D341Med (cell line): ENCODE measurements at places on chromosomes 12 and 14.
A peak's percentile ranks its signal among the peaks of the same experiment; 100 is the strongest.

GRCh38 chr12:46005151-46005797 lies 14.9 kb upstream of the SCAF11 start:
- DNase-seq, result no peak

GRCh38 chr12:115700896-115701465 lies 576.5 kb downstream of the MED13L start:
- DNase-seq, result no peak

- DNase-seq, result no peak
Measured at GRCh38 chr12:132411457-132411856, 78.5 kb upstream of the FBRSL1 start.

DNA sequence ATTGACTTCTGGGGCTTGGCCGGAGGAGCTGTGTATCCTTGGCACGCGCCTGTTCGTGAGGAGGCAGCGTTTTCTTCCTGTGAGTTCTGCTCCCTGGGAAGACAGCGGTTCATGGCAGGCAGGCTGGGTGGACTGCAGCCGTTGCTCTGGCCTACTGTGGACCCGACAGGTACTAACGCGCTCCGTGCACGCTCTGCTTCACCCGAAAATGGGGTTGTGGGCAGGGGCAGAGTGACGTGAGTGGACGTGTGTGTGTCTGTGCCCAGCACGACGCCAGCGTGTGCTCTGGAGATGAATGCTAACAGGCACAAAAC lies 179.1 kb downstream of the KIF26A start:
- DNase-seq, result no peak

DNA sequence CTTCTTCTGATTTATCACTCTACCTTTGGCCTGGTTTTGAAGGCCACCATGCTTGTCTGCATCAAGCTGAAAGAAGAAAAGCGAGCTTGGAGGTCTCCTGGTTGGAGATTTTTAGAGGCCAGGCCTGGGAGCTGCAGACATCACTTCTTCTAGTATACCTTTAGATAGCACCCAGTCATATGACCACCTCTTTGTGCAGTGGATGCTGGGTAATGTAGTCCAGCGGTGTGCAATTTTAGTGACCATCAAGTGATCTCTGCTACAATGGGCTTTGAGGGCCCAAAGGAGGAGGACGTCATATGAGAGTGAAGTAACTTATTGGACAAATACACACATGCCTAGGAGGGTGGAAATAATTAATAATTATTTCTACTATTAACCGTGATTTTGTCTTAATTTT lies 15.2 kb upstream of the WNT5B start:
- no peak for DNase-seq

DNA sequence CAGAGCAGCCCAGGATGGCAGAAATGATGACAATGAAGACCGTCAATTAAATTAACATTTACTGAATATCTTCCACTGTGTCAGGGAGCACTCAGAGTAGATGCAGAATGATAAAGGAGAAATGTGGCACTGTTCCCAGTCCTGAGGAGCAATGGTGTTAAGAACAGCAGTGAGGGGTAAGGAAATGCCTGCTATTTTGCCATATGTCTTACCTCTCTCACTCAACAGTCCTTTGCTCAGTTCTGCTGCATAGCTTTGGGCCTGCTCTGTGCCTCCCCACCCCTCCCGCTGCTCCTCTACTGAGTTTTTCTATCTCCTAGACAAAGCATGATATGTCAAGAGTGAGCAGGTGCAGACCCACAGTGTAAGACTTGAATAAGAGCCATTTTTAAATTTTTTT lies 318.8 kb downstream of the NAV3 start:
- DNase-seq, result no peak

DNA sequence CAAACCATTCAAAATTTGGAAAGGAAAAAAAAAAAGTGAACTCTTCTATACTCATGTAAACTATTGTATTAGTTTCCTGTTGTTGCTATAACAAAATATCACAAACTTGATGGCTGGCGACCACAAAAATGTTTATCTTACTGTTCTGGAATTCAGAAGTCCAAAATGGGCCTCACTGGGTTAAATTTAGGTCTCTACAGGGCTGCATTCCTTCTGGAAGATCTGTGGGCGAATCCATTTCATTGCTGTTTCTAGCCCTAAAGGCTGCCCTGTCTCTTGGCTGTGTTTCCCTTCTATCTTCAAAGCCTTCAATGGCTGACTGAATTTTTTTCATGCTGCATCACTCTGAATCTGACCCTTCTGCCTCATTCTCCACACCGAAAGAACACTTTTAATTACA lies 105.1 kb upstream of the NAV3 start:
- no peak for DNase-seq

DNA sequence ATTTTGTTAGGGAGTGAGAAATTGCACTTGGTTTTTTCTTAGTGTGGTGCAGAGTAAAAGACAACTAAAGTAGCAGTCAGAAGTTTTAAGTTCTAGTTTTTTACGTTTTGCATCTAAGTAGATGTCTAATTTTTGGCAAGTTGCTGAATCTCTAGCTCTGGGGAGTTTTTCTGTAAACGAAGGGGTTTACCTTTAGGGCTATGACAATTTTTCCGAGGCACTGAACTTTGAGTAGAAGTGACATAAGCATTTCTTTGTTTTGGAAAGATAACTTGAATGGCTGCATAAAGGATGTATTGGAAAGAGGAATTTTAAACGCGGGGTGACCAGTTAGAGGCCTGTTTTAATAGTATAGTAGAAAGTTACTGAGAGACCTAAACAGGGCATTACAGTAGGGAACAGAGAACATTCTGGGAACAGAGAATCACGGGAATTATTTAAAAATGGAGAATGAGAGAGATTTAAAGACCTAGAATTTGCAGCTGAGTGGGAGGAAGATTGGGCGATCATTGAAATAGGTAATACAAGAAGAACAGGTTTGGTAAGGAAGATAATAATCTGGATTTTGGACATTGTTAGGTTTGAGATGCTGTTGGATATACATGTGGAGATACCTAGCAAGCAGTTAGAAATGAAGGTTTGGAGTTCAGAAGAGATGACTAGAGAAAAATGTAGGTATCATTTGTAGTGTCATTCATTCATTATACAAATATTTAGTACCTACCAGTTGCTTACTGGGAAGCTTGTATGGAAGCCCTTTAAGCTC lies 1.2 kb downstream of the ZNF410 start:
- no peak for DNase-seq

GRCh38 chr12:115947696-115948062 lies 329.8 kb downstream of the MED13L start:
- no peak for DNase-seq

GRCh38 chr12:49823350-49823749 lies 4.9 kb downstream of the NCKAP5L start:
- DNase-seq, result no peak

GRCh38 chr14:77979171-77979570 lies 179.3 kb downstream of the ADCK1 start:
- no peak for DNase-seq

GRCh38 chr14:81176241-81176640 lies 44.5 kb downstream of the GTF2A1 start:
- DNase-seq, result no peak

GRCh38 chr14:86790408-86791364 lies 1202.3 kb downstream of the GALC start:
- no peak for DNase-seq

DNA sequence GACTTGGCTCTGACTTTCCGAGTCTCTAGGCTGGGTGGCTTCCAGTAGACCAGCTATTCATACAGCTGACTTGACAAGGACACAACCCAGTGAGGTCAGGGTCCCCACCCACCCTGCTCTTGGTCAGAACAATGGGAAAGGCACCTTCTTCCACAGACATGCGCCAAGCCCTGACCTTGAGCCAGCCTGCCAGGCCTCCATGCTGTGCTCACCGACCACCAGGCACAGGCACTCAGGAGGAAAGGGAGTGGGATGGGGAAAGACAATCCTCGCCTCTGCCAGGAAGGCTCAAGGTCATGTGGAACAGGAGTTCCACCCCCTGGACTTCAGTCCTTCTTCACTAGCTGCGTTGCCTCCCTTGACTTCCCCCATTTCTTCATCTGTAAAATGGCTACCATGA lies 31.4 kb downstream of the GALNT16 start:
- DNase-seq, result no peak

DNA sequence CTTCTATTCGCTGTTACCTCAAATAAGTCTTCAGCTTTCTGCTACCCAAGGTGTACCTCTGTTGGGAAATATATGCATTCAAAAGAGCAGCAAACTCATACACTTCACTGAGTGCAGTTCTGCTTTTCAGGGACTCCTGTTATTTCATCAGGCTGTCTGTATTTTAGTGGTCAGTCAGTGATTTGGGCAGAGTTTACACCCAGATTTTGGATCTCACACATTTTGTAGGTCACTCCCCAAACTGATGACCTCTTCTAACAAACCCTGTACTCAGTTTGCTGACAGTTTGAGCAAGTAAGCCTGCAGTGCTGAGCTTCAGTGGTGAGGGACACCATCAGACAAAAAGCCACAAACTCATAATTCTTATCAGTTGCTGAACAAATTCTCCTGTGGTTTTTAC lies 8.2 kb upstream of the WASHC4 start:
- no peak for DNase-seq

GRCh38 chr12:16437281-16437816 lies 89.9 kb downstream of the MGST1 start:
- DNase-seq, result peak; percentile 21

GRCh38 chr14:98203421-98203820 lies 1068.6 kb downstream of the BCL11B start:
- DNase-seq, result no peak

- no peak for DNase-seq
Measured at GRCh38 chr12:53935383-53936341, 3.0 kb upstream of the HOXC13 start.

- no peak for DNase-seq
Measured at GRCh38 chr12:97151481-97151880, 244.4 kb downstream of the NEDD1 start.

DNA sequence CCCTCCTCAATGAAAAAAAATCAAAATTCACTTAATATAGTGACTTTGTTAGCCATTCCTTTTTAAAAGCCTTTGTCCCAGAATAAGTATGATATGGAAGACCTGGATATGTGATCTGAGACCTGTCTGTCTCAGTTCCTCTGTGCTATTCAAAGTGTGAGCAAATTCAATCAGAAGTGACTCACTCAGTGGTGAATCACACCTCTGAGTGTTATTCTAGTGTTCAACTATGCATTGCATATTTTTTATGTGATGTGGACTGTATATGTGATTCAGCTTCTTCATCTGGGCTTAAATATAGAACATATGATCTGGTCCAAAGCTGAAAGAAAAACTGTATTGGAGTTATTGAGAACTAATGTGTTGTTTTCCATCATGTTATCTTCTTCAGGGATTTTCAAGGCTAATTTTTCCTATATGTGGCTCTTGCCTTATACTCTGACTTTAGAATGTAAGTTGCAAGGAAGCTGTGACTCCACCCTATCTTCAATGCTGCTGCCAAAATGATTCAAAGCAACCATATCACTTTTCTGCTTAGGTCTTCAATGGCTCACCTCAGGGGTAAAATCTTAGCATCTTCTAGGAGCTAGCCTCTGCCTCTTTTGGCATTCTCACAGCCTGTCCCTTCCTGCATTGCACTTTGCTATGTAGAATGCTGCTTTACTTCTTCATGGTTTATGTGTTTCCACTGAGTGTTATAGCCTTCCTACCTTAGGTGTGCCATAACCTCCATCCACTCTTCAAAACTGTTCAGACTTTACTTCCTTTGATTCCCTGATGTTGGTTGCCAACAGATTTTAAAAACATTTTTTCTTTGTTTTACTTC lies 169.8 kb downstream of the OTOGL start:
- no peak for DNase-seq

DNA sequence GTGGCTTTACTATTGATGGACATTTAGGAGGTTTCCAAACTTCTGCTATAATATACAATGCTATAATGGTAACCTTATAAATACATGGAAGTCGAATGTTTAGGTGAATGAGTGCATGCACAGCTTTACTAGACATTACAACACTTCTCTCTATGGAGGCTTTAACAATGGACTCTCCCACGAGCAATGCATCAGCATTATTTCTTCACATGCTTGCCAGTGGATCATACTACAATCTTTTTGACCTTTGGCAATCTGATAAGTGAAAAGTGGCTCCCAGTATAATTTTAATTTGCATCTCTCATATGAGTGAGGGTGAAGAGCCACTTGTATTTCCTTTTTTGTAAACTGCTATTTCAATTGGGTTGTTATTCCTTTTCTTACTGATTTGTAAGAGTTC lies 18.2 kb downstream of the RDH12 start:
- no peak for DNase-seq

- DNase-seq, result no peak
Measured at GRCh38 chr12:77001276-77001675, 64.1 kb downstream of the E2F7 start.

- no peak for DNase-seq
Measured at GRCh38 chr12:88242571-88242925, 100.4 kb downstream of the TMTC3 start.

- DNase-seq, result no peak
Measured at GRCh38 chr12:55842681-55843429, at the start of gene MMP19. MMP19 (minus strand) TSS chr12:55842936; CDS start chr12:55842830, 106 bp downstream.

DNA sequence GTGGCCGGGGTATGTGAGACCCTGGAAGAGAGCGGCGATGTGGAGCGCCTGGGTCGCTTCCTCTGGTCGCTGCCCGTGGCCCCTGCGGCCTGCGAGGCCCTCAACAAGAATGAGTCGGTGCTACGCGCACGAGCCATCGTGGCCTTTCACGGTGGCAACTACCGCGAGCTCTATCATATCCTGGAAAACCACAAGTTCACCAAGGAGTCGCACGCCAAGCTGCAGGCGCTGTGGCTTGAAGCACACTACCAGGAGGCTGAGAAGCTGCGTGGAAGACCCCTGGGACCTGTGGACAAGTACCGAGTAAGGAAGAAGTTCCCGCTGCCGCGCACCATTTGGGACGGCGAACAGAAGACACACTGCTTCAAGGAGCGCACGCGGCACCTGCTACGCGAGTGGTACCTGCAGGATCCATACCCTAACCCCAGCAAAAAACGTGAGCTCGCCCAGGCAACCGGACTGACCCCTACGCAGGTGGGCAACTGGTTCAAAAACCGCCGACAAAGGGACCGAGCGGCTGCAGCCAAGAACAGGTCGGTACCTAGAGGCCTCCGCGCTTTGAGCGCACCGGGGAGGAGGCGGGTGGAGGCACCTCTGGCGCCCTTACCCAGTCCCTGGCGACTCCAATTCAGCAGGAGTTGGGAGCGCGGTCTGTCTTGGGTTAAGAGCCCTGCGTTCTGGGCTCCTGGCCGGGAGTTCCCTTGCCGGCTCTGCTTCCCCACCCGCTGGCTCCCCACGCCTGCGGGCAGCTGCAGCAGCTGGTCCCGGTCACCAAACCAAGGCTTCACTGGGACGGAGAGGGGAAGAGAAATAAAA lies 700 bp downstream of the SIX6 start:
- peak; percentile 52 for DNase-seq

DNA sequence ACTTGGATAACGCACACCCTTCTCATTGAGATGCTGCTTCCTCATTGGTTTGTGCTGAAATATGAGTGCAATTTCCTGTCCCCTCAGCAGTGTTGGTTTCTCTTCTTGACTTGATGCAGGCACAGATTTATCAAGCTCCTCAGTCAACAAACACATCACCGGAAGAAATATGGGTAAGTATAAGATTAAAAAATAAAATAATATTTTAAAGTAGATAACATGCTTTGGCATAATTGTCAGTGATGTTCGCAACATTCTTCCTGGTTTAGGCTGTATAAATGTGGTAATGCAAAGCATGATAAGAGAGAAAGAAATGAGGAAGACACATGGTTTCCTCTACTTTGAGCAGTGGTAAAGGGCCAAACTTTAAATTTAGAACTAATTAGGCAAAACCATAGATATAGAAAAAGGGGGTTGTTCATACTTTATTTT lies at the start of gene GPR65:
Gene GPR65, plus strand, starts transcription at position 86 of the 432 bp plus-strand sequence. CDS start 5,713 bp downstream, outside the sequence.
- DNase-seq, result no peak
